AG08396 (cell line): ENCODE measurements at places on chromosomes 12 and 14.

DNA sequence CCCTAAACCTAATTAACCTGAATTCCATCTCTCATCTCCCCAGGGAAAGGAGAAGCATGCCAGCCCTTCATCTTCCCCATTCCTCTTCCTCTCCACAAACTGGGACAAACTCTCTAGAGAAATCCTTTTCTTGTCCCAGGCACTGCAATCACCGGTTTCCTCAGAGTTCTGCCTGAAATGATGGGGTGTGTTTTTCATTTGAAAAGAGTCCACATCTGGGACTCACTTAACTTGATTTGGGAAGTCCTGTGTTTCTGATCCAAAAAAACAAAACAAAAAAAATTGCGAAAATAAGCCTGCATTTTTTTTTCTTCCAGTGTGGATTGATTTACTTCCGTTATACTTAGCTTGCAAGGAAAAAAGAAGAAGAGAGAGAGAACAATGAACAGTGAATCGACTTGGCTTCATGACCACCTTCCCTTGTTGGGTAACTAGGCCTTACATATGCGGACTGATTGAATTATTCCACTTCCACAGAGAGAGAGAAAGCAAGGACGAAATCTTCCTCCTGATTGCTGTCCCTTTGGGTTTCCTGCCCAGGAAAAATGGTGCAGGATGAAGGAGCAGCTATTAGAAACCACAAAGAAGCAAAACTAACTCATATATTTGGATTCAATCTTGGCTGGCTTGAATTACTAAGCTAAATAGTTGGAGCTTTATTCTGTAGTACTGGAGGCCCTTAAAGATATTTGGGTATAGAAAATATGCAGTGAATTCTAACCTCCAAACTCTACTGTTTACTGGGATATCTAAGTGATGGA lies 506.2 kb upstream of the TBX3 start:
- DNase-seq, result no peak

DNA sequence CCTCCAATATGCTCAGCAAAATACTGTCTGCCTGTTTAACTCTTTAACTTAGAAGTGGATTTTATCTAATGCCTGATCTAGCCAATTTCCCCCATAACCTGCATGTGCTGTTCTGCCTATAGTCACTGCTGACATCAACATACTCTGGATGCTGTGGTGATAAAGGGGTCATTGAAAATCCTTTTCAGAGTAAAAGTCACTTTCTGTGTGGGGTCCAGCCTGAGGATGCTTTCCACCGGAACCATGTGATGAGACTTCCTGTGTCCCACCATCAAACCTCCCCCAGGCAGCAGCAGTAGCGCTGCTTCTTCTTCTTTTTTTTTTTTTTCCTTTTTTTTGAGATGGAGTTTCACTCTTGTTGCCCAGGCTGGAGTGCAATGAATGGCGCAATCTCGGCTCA lies 607.0 kb downstream of the BCL11B start:
- DNase-seq, result no peak

- DNase-seq, result no peak
Measured at GRCh38 chr14:96470331-96470730, 31.9 kb upstream of the PAPOLA start.

GRCh38 chr12:58877243-58877743 lies 43.0 kb downstream of the LRIG3 start:
- peak; percentile 54 for DNase-seq

- DNase-seq, result no peak
Measured at GRCh38 chr14:100762901-100763300, 36.2 kb downstream of the DLK1 start.

DNA sequence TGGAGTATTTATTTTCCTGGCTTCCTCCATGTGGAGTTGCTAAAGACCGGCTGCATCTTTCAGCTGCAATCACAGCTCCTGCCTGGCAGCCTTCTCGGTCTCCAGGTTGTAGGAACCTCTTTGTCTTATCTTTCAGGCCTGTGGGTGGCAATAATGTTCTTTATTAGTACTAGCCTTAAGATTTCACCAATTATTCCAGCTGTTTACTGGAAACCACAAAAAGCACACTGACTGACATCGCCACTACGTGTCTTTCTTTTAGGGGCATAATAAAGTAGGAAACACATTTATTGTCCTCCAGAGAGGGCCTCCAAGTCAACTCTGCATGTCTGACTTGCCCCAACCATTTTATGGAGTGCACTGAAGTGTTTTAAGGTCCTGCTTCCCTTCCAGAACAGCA lies 1116.5 kb upstream of the TMEM132C start:
- no peak for DNase-seq
